Activated B cell treated with CpG ODN at 0.5 μM for 24 hours (primary cell): ENCODE measurements at places on chromosomes 1 and 21.

GRCh38 chr1:176841238-176841637 lies 323.3 kb downstream of the ASTN1 start:
- no peak for DNase-seq

GRCh38 chr1:94929351-94930217 lies 2.7 kb upstream of the CNN3 start:
- DNase-seq: no peak

DNA sequence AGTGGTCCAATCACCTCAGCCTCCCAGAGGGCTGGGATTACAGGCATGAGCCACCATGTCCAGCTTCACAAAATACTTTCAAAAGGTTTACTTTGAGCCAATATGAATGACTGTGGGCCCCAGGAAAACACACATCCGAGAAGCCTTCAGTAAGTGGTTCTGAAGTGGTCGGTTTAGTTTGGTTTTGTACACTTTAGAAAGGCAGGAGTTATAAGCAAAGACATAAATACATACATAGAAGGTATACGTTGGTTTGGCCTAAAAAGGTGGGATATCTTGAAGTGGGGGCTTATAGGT lies 3.2 kb upstream of the MIB2 start:
- no peak for DNase-seq

DNA sequence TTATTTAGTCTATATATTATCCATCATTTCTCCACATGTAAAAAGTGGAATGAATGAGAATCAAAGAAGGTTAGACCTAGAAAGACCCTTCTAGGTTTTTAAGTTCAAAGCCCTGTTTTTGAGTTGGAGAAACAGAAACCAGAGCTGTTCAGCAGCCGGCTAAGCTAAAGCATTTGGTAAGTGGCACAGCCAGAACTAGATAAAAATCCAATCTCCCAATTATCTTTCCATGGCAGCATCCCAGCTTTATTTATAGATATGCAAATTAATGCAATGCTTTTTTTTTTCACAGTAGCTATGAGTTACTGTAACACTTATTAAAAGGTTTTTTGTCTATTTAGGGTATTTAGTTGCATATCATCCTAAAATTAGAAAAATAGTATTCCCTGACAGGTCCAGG lies 85.1 kb downstream of the NIBAN1 start:
- no peak for DNase-seq

- no peak for DNase-seq
Measured at GRCh38 chr21:42971897-42972275, 2.5 kb upstream of the PKNOX1 start.

DNA sequence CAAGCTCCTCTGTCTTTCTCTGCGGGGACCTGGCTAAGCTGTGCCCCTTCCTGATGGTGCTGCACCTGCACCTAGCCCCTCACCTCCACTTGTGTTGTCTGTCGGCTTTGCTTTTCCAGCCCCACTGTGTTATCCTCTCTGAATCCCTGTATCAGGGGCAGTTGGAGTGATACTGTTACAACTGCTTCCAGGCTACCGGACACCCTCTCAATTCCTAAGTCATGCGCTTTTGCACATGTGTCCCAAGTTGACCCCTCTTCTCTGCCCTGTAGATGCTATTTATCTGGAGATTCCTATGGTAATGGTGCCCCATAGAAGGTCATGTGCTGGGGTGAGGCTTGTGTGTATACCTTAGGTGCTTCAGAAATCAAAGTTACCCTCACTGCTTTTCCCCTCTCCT lies 58.9 kb downstream of the TBCE start:
- DNase-seq: no peak

DNA sequence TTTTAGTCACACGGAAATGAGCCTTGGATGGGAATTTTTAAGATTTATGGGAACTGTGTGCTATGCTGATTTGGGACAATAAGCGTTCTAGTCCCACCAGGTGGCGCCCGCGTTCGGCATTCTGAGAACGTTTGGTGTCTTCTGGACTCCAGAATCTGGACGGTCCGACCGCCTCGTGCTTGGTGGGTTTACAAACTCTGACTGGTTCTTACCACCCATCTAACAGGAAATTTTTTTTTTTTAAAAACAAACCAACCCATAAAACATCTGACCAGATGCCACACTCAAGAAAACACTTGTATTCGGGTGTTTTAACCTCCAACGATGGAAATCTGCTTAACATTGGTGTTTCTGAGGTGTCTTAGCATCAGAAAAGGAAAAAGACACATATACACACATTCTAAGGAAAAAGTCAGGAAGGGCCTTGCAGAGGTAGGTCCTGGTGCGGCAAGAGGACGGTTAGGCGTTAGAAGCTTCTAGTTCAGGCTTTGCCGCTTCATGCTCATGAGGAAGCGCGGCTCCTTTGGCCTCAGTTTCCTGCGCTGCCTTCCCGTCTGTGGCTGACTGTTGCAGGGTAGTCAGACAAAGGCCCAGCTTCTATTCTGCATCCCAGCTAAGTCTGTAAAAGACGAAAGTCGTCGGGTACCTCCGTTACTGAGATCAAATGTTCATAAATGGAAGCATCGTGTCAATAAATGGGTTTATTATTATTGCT lies 814 bp upstream of the DYRK3 start:
- DNase-seq: peak; percentile 68

DNA sequence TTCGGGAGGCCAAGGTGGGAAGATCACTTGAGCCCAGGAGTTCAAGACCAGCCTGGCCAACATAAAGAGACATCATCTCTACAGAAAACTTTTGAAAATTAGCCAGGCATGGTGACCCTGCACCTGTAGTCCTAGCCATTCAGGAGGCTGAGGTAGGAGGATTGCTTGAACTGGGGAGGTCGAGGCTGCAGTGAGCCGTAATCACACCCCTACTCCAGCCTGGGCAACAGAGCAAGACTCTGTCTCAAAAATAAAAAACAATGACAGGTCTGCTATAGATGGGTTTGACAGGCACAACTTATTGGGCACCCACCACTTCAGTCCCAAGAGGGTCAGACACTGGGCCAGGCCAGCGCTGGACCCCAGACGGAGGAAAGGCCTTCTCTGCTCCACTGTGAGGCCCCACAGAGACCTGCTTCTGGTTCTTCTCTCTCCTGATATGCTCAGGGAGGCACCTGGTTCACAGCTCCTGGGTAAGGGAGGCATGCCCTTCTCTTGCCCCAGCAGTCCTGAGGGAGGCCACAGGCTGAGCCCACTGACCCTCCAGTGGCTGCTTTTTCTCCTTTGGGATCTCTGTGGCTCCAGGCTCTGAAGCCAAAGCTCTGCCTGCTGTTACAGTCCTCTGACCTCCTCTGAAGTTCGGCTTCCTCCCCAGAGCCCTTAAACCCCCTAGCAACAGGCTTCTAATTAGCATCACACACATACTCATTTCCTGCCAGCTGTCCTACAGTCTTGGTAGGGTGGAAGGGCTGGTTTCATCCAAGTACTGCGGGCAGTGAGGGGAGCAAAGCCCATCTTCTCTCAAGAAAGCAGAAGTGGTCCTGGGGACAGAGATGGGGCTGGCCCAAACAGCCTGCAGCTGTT lies 14.4 kb downstream of the S100A16 start:
- peak; percentile 57 for DNase-seq

GRCh38 chr1:10085076-10085475 lies 52.3 kb downstream of the UBE4B start:
- no peak for DNase-seq

DNA sequence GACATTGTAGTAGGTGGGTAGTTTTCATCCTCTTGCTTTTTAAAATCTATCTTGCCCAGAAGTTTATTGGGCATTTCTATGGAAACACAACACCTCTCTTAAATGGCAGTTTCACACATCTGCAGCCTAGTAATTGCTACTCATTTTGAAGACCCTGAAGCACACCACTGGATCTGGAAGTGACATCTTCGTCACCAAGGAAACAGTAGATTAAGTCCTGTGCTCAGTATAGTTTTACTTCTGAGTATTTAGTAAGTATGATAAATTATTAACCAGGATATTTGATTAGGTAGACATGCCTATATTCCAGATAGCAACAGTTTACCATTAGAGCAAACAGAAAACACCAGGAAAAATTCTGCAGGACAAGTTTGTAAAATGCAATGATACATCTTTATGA lies 48.7 kb downstream of the UCK2 start:
- DNase-seq: no peak

- DNase-seq: no peak
Measured at GRCh38 chr21:34670962-34671348, 2.2 kb downstream of the CLIC6 start.

GRCh38 chr1:109721042-109721441 lies 9.0 kb downstream of the GSTM5 start:
- DNase-seq: no peak

DNA sequence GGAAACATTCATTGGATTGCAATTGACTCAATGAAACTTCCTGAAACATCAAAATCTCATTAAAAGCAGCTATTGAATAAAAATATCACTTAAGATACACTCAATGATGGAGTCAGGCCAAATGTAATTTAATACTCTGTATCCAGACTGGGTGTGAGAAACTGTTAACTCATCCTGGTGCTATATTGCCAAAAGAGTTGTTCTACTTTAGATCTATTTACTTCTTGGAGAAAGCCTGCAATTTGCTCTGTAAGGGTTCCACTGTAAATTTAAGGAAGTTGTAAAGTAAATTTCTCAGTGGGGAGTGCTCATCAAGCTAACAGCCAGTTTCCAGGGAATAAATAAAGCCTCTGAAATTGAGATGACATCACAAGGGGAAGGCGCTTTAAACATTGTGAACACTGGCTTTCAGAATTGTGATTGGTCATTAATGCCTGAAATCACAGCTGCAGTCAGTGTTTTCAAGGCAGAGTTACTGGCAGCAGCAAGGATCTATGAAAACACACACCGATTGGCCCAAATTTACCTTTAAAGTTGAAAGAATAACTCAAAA lies 91.4 kb downstream of the OLFM3 start:
- no peak for DNase-seq

GRCh38 chr1:224786533-224787250 lies 142.8 kb upstream of the DNAH14 start:
- no peak for DNase-seq

DNA sequence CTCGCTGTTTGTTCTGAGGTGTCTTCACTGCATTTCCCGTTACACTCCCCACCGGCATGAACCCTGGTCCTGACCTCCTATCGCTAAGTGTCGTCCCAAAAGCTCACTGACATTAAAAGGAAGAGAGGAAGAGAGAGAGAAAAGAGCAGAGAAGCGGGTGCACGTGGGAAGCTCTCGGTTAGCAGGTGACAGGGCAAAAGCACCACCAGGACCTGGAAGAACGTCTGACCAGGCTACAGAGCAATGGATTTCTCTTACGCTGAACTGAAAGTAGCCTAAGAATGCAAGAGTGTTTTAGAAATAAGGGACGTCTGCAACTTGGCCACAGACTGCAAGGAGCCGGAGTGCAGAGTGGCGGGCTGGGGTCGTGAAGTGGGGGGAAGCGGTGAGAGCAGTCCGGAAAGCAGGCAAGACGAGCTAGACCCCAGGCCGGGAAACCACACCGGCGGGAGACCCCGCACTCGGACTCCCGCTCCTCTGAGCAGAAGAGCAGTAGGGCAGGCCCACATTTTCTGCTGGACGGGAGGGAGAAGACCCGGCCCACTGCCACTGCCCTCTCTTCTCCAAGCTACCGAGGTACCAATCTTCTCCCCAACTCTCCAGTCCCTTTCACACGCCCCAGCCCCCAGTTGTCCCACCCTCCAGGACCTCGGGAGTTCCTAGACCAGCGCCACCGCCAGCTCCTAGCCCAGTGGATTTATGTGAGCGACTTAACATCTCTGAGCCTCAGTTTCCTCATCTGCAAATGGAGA lies 8.3 kb upstream of the MPZL1 start:
- DNase-seq: no peak

DNA sequence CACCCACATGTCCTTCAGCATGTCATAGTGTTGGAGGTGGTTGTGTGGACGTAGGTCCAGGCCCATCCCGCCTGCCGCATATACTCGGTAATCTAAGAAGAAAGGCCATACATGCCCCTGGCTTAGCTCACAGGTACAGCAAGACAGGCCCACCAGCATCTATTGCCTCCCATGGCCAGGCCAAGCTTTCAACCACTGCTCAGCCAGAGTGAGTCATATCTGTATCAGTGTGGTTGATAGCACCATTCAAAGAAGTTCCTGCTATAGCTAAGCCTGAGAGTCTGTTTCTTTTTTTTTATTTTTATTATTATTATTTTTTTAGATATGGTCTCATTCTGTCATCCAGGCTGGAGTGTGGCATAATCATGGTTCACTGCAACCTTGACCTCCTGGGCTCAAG lies 17.0 kb downstream of the KLHDC8A start:
- DNase-seq: no peak

GRCh38 chr1:29332204-29332603 lies 95.9 kb downstream of the PTPRU start:
- DNase-seq: no peak

DNA sequence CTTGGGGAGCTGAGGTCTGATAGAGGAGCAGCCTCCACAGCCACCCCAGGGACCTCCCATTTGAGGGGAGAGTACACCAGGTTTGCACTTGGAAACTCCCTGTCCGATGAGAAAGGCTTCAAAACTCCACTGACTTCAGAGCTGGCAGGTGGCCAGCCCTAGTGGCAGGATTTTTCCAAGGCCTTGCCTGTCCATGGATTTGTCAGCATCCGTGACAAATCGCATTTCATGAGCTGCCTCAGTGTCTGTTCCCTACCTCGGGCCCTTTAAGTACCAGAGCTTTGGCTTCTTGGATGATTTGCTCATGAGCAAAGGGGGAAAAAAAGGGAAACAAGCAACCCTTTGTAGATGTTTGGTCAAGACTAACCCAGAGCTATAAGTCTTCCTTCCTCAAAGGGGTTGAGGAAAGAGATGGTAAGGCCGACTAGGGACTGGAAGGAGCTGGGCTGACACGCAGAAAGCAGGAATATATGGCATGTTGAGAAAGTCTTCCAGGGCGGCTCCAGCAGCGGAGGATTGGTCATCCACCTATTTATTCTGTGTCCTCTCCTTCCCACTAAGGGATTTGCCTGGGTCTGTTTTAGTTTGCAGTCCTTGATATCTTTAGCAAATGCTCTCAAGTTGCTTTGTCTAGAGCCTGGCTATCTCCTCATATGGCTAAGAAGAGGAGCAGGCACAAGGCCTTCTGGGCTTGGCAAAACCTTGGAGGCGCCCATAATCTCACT lies 2.7 kb upstream of the HSPG2 start:
- DNase-seq: no peak

GRCh38 chr1:174769961-174770549 lies 229.7 kb upstream of the CACYBP start:
- DNase-seq: no peak

DNA sequence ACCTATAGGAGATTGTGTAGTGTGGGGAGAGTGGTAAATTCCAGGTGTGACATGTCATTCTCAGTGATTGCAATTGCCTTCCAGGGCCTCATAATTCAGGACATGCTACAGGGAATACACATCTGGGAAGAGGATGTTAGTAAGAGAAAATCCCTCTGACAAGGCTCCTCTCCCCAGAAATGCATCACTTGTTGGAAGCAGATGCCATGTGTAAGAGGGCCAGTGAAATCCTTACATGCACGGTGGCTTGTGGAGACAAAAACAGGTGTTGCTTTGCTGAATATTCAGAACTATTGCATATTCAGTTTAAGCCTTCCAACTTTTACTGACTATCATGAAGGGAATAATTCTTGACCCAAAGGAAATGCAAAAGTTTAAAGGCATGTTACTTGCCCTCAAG lies 503.4 kb downstream of the NEGR1 start:
- DNase-seq: no peak

- no peak for DNase-seq
Measured at GRCh38 chr1:230002164-230002803, 64.8 kb upstream of the GALNT2 start.
